Right ventricle myocardium inferior (tissue), 1 donor: ENCODE measurements at places on chromosomes 3 and 15. TPM values are rescaled to one million over a fixed set of nuclear protein-coding genes. Genes with fewer than 3 reads are reported as not detected.

- no peak for DNase-seq
These were observed 71.1 kb upstream of the SLC24A5 start for GRCh38 chr15:48049736-48050135.

Gene MESP2
- 0.51 TPM for total RNA-seq

Gene ITIH4
- 5.0 TPM for total RNA-seq

Gene FSIP1
- 0.73 TPM for total RNA-seq
